Activated T-helper 2 cell treated with anti-CD3 and anti-CD28 coated beads, Interferon-gamma antibody, Interleukin-2, Interleukin-4, amounts not matched to agents 10 μg/mL and 5 μg/mL and 100 μg/mL, durations not matched to agents 14 hours and 24 hours and 36 hours (primary cell): ENCODE measurements at places on chromosomes 12 and 14. TPM values are rescaled to one million over a fixed set of nuclear protein-coding genes. Genes with fewer than 3 reads are reported as not detected.

Gene RIMKLB
- total RNA-seq: 0.52 and 0.53 TPM in 2 replicates

DNA sequence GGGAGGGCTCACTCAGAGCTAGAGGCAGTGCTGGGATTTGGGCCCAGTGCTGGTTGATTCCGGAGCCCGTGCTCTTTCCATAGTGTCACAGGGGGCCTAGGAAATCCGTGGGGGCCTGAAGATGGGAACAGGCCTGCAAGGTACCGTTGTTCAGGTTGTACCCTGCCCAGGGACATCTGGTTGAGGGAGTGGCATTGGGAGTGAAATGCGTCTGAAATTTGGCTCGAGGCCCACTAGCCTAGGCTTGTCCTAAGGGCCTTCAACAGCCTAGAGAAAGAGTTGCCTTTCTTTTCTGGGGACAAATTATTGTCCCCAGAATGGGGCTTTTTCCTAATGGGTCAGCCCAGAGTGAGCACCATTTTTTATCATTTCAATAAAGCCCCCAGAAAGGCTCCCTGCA lies 26.4 kb upstream of the FAM222A start:
- no peaks in the 10 kb centered on the region for H3K36me3 ChIP-seq
- H3K27ac ChIP-seq: no peak overlapping the region
- DNase-seq: no peak
- H3K4me1 ChIP-seq: no peaks in the 10 kb centered on the region
- no peak overlapping the region for H3K4me3 ChIP-seq

DNA sequence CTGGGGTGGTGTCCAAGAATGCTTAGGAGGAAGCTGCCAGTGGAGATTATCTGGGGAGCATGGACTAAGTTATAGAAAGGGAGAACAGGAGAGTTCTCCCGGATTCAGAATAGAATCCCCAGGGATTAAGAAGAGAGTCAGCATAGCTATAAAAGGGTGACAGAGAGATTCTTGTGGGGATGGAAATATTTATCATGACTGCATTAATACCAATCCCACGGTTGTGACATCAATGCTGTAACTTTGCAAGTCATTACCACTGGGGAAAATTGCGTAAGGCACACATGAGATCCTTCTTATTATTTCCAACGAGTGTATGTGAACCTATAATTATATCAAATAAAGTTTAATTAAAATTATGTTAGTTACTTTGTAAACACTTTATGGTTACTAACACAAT lies 447.9 kb upstream of the TMEM132C start:
- no peaks in the 10 kb centered on the region for H3K27me3 ChIP-seq
- H3K4me1 ChIP-seq: no peaks in the 10 kb centered on the region
- no peak overlapping the region for H3K27ac ChIP-seq
- DNase-seq: no peak
- H3K36me3 ChIP-seq: no peaks in the 10 kb centered on the region

GRCh38 chr14:51544471-51544870 lies 107.2 kb upstream of the FRMD6 start:
- no peak for DNase-seq
- no peaks in the 10 kb centered on the region for H3K36me3 ChIP-seq
- H3K4me3 ChIP-seq: no peak overlapping the region

DNA sequence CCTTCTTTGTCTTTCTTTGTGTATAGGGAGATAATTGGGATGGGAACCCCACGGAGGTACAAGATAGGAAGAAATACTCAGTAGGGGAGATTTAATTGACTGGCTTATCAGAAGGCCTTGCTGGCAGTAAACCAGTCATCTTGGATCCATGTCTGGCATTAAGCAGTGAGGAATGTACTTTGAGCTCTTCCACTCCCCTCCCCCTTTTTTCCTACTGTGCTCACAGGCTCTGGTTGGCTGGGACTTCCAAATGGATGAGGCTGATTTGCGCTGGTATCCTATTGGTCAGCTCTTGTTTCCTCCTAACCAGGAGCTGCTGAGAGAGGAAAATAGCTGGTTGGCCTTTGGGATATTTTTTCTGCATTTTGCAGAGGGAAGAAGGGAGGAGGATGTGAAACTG lies 24.7 kb downstream of the NGDN start:
- no peaks in the 10 kb centered on the region for H3K36me3 ChIP-seq
- no peaks in the 10 kb centered on the region for H3K27me3 ChIP-seq
- no peak overlapping the region for H3K27ac ChIP-seq

DNA sequence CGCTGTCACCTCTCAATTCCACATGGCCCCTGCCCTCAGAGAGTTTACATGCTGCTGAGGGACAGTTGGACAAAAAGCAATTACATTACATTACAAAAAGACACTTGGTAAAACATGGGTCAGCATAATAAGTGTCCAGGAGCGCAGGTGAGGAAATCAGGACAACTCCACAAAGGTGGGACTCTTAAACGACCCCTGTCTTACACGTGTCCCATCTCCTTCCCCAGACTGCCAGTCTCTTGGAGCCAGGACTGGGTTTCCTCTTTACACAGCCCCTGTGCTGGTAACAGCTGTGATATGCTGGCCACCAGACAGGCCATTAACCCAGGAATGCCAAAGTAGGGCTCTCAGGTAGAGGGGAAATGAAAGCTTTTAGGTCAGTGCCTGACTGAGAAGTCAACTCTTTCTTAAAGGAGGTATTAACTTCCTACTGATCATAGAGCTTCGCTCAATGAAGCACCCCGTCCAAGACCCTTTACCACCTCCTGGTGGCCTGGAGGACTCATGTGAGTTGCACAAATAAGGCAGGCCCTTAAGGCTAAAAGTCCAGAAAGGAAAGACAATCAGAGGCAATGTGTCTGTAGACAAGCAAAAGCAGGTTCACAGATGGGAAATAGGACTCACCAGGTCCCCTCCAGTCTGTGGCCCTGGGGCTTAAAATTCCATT lies 55.5 kb downstream of the ANO2 start:
- H3K36me3 ChIP-seq: no peaks in the 10 kb centered on the region
- peaks cover 4% of the 10 kb centered on the region for H3K4me1 ChIP-seq
- H3K27me3 ChIP-seq: peaks cover 19% of the 10 kb centered on the region
- DNase-seq: no peak
- no peak overlapping the region for H3K27ac ChIP-seq

DNA sequence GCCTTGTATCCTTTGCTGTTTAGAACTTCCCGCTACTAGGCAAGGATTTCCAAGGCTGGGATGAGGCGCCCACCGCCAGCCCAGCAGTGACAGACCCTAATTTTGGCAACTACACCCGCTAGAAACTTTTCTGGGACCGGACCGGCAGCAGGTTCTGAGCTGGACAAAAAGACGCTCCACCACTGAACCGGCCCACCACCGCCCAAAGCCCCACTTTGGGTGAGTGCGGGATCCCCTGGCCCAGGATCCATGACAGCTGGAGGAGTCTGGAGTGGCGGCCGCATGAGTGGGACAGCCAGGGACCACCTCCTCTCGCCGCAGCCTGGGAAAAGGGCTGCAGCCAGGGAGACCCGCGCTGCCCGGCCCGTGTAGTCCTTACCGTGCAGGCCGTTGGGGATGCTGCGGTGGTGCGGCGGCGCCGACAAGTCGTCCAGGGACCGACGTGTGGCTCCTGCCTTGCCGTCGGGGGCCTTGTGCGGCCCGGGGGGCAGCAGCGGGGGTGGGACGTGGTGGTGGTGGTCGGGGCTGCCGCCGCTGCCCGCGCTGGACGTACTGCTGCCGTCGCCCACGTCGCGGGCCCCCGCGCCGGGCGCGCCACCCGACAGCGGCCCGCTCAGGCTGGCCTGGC lies 1.1 kb downstream of the CCDC85C start:
- no peaks in the 10 kb centered on the region for H3K36me3 ChIP-seq
- H3K27me3 ChIP-seq: peaks cover 6% of the 10 kb centered on the region
- peaks cover 18% of the 10 kb centered on the region for H3K4me1 ChIP-seq
- no peak for DNase-seq

DNA sequence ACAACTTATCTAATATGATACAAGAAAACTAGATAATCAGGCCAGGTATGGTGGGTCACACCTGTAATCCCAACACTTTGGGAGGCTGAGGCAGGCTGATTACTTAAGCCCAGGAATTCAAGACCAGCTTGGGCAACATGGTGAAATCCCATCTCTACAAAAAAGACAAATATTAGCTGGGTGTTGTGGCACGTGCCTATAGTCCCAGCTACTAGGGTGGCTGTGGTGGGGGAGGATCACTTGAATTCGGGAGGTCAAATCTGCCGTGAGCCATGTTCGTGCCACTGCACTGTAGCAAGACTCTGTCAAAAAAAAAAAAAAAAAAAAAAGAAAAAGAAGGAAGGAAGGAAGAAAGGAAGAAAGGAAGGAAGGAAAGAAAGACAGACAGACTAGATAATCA lies 27.0 kb downstream of the ZCRB1 start:
- H3K4me3 ChIP-seq: no peak overlapping the region
- DNase-seq: no peak
- peaks cover 12% of the 10 kb centered on the region for H3K4me1 ChIP-seq
- H3K36me3 ChIP-seq: no peaks in the 10 kb centered on the region

DNA sequence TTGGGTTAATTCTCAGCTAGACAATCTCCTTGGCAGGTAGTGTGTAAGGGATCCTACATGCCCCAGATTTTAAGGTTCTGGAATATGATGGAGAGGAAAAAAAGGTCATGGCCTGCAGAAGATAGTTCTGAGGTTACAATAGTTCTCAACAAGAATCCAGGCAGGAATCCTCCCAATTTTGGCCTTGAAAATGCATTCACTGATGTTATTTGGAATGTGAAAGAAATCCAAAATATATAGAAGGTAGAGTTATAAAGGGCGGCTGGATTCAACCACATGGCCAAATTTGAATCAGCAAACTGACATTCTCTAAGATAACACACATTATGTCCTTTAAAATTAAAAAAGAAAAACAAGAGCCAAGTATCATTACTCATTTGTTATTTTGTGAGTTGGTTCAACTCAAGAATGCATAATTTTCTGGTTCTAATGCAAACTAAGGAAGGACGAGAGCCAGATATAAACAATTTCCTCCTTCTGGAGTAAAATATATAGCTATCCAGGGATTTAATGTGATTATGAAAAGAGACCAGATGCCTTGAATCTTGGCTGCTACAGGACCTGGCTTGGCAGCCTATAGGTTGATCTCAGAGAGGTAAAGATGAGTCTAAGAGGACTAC lies 177.0 kb upstream of the G2E3 start:
- no peak overlapping the region for H3K4me3 ChIP-seq
- H3K4me1 ChIP-seq: no peaks in the 10 kb centered on the region
- H3K27me3 ChIP-seq: peaks cover 17% of the 10 kb centered on the region
- H3K27ac ChIP-seq: no peak overlapping the region
- DNase-seq: no peak

DNA sequence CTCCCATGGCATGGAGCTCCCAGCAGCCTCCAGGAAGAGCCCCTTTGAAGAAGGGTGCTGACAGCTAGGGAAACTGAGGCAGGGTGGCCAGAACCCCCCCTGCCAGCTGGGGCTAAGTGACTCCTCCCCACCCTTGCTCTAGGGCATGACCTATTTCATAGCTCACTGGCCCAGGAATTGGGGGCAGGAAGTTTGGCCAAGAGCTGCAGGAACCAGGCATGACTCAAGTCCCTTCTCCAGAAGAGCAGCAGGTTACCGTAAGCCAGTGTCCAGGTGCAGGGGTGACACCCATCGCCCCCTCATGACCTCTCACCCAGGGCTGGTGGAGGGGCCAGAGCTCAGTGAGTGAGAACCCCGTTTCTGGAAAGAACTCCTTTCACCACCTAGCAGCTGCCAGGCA lies 1.9 kb downstream of the RASAL1 start:
- no peaks in the 10 kb centered on the region for H3K36me3 ChIP-seq
- peaks cover 14% of the 10 kb centered on the region for H3K4me1 ChIP-seq
- H3K27ac ChIP-seq: no peak overlapping the region
- no peak for DNase-seq
- no peak overlapping the region for H3K4me3 ChIP-seq
- H3K27me3 ChIP-seq: no peaks in the 10 kb centered on the region

DNA sequence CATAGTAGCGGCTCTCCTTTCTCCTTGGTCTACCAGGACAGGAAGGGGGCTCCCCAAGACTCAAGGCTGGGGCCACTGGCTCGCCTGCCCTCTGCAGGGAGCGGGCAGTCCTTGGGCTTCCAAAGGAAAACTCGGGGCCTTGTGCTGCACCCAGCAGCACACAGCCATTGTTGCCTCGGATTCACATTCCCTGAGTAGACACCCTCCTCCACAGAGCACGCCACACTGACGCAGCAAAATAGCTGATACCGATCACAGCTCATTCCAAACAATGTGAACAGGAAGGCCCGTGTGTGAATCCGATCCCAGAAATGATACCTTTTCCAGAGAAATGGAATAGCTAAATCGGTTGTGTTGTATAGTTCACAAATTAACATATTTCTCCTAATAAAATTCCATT lies 65.1 kb upstream of the DYNC1H1 start:
- H3K27me3 ChIP-seq: no peaks in the 10 kb centered on the region
- peaks cover 81% of the 10 kb centered on the region for H3K36me3 ChIP-seq
- no peak overlapping the region for H3K4me3 ChIP-seq
- H3K4me1 ChIP-seq: no peaks in the 10 kb centered on the region
- no peak overlapping the region for H3K27ac ChIP-seq
